B cell (primary cell): ENCODE measurements at places on chromosomes 7 and 10. TPM values are rescaled to one million over a fixed set of nuclear protein-coding genes. Genes with fewer than 3 reads are reported as not detected.

The TAS2R4 gene
- 5.4 and 6.7 TPM in 2 replicates for total RNA-seq

The INA gene
- not detected in 2 replicates for total RNA-seq

The SPOCK2 gene
- 133 and 139 TPM in 2 replicates for total RNA-seq

The TNS3 gene
- 70.1 and 77.5 TPM in 2 replicates for total RNA-seq
